ENCODE measurements at places on chromosomes 6 and 20.

DNA sequence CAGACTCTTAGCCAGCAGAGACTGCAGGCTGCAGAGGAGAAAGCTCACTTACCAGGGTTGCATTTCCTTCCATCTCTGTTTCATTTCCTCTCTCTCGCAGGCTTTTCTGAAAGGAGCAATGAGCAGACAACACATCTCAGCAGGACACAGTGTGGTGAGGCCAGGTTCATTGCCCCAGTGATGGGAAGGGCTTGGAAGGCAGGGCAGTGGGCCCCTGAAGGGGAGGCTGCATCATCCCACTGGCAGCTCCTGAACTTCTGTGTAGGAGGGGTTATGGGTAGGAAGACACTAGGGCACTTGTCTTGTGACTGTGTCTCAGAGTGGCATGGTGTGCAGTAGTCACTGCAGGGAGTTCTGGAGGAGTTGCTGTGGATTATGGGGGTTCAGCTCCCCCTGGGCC, 246.8 kb downstream of the QKI start:
- DNase-seq, result no peak

GRCh38 chr6:4271761-4272470, 136.5 kb upstream of the ECI2 start:
- no peak for DNase-seq

- no peak for DNase-seq
Observed at GRCh38 chr6:11538819-11539468, 1.4 kb downstream of the TMEM170B start.

DNA sequence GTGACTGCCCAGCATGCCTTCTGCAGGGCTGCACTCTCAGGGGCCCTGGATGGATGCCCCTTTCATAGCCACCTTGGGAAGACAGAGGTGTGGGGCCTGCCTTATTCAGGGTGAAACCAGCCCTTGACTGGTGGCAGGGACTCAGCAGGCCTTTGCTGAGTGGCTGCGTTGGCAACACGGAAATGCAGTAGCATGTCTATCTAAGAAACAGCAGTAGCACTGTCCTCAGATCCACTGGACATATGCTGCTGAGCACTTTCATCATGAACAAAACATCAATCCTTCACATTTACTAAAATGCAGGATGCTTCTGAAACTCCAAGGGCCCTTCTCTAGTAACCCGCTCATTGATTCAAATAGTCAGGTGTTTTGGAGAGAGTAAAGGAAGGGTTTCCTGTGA, 4.9 kb upstream of the TBXT start:
- no peak for DNase-seq

DNA sequence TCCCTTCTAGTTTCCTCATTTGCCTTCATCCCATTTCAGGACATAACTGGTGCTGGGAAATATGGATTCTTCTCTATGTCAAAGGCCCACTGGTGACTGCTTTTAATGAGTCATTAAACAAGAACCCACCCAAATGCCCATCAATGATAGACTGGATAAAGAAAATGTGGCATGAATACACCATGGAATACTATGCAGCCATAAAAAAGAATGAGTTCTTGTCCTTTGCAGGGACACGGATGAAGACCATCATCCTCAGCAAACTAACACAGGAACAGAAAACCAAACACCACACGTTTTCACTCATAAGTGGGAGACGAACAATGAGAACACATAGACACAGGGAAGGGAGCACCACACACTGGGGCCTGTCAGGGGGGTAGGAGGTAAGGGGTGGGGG, 310.7 kb downstream of the ESR1 start:
- no peak for DNase-seq

GRCh38 chr20:8095648-8096572, 36.2 kb upstream of the PLCB1 start:
- DNase-seq, result no peak
